ENCODE measurements at places on chromosomes 7 and 10.

- no peak for ATAC-seq
Measured at GRCh38 chr10:71250405-71250804, 38.0 kb downstream of the UNC5B start.

DNA sequence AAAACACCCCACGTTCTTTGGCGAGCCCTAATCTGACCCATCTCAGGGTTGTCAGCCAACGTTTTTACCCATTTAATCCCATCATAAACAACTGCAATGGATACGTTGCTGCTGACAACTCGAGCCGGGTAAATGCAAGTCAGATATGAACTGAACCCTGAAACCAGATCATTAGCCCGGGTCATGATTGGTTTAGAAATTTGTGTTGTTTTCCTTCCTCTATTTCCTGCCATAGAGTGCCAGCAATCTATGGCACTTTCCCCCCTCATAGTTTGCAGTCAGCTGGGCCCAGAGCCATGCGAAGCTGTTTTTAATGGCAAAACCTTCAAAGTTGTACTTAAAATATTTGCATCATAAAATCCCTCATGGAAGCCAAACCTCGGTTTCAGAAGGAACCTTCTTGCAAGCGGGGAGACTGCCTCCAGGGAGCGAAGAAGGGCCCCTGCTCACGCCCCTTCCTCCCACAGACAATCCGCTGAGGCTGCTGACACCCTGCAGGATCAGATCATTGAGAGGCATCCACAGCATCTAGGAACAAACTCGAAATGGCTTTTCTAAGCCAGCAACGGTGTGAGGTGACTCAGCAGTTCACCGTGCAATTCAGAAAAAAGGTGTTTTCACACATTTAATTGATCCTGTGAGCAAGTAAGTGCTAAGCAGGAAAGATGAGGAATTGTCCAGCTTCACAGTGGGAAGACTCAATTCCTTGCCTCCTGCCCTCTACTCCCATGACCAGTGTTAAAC is 710.1 kb downstream of the PARD3 start:
- ATAC-seq, result no peak

GRCh38 chr7:96120445-96121225 is 201.3 kb downstream of the SLC25A13 start:
- ATAC-seq, result no peak

DNA sequence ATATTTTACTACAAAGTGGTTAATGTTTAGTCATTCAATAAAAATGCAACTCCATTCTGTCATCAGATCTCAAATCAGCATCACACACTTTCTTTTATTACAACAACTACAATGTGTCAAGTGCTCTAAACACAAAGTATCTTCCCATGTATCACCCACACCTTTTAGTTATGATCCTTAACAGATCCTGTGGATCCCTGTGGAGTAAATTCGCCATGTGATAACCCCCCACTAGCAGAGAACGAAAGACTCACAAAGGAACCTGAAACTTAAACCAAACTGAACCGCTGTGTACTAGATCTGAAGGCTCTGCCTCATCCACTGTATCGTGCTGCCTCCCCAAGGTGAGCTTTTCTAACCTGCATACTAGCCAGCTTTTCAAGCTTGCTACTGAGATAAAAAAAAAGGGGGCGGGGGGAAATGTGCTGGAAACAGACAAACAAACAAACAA is 1.7 kb downstream of the DPY19L1 start:
- no peak for ATAC-seq

DNA sequence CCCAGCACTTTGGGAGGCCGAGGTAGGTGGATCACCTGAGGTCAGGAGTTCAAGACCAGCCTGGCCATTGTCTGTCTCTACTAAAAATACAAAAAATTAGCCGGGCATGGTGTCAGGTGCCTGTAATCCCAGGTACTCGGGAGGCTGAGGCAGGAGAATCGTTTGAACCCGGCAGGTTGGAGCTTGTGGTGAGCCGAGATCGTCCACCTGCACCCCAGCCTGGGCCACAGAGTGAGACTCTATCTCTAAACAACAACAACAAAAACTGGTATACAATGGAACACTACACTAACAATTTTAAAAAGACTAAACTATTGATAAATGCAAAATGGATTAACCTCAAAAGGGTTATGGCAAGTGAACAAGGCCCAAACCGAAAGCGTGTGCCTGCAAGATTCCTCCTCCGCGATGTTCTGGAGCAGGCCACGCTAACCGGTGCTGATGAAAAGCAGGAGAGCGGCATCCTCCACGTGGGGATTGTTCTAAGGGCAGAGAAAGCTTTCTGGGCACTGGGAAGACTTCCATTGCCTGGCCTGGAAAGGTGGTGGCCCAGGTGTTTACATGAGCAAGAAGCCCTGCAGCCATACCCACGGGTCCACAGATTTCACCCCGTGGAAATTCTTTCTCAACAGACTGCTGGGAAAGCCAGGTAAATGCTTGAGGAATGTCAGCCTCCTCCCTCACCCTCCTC is 53.8 kb downstream of the PDGFA start:
- ATAC-seq, result no peak

Measured in gastroesophageal sphincter (tissue), 4 donors.